ENCODE measurements at places on chromosomes 7 and 10. TPM values are rescaled to one million over a fixed set of nuclear protein-coding genes. Genes with fewer than 3 reads are reported as not detected.

DNA sequence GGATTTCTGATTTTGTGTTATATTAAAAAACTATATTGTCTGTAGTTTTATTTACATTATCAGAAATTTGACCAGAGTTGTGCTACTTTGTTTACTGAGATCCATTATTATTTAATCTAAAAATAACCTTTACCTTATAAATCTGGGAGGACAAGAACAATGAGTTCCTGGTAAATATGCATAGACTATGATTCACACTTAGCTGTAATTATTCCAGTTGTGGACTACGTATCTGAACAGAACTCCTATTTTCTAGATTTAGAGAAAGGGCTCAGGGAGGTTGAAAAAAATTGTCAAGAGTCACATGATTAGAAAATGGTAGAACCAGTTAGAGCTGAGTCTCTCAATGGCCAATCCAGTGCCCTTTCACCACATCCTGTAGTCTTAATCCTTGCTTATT is 4.2 kb upstream of the GPR158 start:
- DNase-seq, result no peak

DNA sequence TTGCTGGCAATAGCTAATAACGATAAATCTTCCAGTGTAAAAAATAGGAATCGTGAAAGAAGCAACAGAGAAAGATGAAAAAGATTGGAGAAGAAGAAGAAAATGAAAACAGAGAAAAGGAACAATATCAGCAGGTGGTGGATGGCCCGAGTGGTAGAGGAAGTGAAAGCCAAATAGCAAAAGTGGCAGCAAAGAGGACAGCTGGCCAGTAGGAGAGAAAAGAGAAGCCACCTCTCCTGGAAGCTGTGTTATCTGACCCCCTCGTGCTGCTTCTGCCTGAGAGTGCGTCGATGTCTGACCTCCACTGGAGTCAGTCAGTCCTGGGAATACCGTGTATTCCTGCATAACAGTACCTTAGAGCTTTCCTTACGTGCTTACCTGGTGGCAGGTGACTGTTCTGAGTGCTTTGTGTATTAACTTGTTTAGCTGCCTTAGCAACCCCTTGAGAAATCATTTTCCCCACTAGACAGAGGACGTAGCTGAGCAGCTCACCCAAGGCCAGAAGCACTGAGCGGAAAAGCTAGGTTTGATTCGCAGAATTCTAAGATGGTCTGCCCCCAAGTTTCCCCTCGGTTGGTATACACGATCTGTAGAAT is 88.3 kb downstream of the CHN2 start:
- DNase-seq, result no peak

GRCh38 chr10:129968853-129969183 is 4.7 kb upstream of the EBF3 start:
- no peak for DNase-seq

- no peak for DNase-seq
Observed at GRCh38 chr7:131895541-131896164, 339.2 kb upstream of the PODXL start.

DNA sequence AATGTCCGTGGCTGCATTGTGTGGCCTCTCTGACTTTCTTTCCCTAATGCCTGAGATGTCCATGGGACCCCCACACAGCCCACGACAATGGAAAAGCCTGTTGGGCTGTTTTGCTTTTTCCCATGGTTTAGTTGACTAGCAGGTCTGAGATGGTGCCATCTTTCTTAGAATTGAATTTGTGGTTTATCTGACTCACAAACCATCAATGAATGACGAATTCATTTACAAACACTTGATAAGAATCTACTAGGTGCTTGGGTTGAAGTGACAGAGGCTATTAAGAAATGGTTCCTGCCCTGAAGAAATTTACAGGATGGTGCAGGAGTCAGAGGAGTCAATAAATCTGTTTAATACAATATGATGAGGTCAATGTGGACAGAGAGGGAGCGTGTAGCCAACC is 75.4 kb downstream of the OTUD1 start:
- DNase-seq, result no peak

DNA sequence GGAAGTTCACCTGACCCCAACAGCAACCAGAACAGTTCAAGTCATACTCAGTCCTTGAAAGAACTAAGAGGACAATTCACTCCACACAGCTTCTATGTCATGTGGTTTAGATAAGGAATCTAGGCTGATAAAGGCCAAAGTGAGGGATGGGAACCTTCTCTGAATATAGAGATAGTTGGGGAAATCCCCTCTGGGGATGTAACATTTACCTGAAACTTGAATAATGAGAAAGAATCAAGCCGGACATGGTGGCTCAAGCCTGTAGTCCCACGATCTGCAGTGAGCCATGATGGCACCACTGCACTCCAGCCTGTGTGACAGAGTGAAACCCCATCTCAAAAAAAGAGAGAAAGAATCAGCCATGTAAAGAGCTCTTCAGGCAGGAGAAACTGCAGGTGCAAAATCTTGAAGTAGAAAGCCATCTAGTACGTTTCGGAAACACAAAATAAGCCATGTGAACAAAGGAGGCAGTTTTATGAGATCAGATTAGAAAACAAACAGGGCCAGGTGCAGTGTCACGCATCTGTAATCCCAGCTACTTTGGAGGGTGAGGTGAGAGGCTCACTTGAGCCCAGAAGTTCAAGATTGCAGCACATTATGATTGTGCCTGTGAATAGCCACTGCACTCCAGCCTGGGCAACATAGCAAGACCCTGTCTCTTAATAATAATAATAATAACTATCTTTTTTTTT is 4.5 kb upstream of the DNMBP start:
- DNase-seq, result no peak

PWWP2B gene
- total RNA-seq, result 21.8 TPM

FOXP2 gene
- total RNA-seq, result not detected

DNA sequence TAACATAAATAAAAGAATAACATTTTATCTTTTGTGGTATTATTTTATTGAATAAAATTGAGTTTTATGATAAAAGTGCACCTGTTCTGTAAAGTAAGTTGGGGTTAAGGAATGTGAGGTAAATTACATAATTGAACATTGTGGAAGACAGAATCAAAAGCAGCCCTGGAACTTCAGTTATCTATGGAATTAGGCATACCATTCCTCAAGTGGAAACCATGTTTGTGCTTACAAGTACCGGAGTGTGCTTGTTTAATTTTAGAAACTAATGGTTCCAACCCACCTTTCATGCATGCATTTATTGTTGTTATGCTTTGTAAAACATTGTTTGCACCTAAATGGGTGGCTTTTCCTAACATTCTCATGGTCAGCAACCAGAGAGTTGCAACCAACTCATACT is 28.0 kb downstream of the RBM17 start:
- DNase-seq, result no peak

- no peak for DNase-seq
Observed at GRCh38 chr10:98067165-98067564, 36.7 kb upstream of the CRTAC1 start.

MUC12 gene
- not detected for total RNA-seq

DNA sequence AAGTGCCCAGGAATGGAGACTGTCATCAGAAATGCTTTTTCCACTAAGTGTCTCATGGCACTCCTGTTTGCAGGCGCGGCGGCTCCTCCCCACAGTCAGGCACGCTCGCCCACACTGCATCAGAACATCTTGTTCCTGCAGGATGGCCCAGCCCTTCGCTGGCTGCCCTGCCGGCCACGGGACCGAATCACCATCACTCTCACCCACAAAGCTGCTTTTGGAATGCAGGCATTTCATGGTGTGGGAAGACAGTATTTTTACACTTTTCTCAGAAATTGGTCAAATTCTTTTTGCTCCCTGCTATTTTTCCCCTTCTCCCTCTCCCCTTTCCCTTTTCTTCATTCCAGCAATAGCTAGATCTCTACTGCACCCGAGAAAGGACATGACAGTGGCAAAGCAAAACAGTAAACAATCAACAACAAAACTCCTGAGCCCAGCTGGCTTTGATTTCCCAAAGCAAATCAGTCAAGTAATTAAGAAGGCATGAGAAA is 176.1 kb upstream of the TNS3 start:
- DNase-seq, result no peak

KEL gene
- 0.59 TPM for total RNA-seq

FGL2 gene
- 0.66 TPM for total RNA-seq

- DNase-seq, result no peak
Observed at GRCh38 chr7:120615703-120616102, 242.2 kb downstream of the TSPAN12 start.

DNA sequence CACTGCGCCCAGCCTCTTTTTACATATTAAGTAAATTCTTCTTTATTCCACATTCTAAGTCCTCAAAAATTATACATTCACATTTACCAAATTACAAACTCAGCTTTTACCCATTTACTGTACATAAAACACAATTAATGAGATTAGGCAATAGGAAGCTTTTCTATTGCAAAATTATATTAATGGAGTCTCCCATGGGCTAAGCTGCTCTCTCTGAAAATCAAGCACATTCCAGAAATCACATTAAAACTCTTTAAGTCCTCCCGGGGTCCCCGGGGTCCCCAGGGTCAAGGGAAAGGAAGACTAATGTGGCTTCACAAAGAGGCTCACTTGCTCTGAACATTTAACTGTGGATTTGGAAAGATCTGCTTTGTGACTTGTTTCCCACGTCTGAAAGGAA is 127.4 kb upstream of the KMT2E start:
- DNase-seq, result no peak

ZCWPW1 gene
- 0.75 TPM for total RNA-seq

DNA sequence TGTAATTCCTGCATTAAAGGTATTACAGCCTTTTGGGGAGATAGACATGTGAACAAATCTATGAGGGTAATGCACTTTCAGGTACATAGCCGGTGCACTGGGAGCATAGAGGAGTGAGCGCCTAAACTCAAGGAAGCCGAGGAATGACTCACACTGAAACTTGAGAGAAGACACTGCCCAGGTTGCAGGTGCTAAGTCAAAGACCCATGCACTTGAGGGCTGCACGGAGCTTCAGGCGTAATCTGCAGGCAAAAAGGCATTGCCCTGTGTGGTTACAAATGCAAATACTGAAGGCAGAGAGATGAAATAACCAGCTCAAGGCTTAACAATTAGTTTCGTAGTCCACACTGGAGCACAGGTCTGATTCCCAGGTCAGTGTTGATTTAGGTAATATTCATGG is 51.0 kb upstream of the OSBPL3 start:
- no peak for DNase-seq

GRCh38 chr7:128997181-128997580 is 57.7 kb downstream of the TNPO3 start:
- DNase-seq, result no peak

GRCh38 chr10:70417568-70417967 is 13.6 kb downstream of the EIF4EBP2 start:
- no peak for DNase-seq

DNA sequence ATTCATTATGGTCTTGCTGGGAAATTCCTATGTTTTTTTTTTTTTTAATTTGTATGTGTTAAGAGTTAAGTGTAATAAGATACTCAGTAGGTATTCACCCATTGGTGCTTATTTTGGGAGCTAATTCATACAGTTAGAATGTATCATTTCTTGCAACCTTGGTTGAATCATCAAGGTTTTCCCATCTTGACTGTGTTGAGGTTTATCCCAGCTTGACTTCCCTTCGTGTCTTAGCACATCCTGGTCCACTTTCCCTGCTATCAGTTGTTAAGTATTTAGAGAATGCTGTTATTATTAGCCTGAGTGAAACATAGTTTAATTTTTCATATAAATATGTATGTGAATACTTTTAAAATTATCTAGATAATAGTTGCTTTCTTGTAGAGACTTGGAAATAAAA is 20.8 kb downstream of the RALA start:
- no peak for DNase-seq

- DNase-seq, result no peak
Observed at GRCh38 chr10:120607016-120607709, 150.1 kb downstream of the PLPP4 start.

GRCh38 chr10:130800281-130800680 is 511.2 kb downstream of the TCERG1L start:
- DNase-seq, result no peak

All from NCI-H460 (cell line).